Bronchial epithelial cell (primary cell): ENCODE measurements at places on chromosomes 1 and 21. TPM values are rescaled to one million over a fixed set of nuclear protein-coding genes. Genes with fewer than 3 reads are reported as not detected.

Gene CADM3
- total RNA-seq: not detected in 2 replicates

Gene SPRR1B
- 11.8 and 91.5 TPM in 2 replicates for total RNA-seq

Gene CDC42
- 408 and 613 TPM in 2 replicates for total RNA-seq

Gene INSRR
- total RNA-seq: not detected in 2 replicates

Gene SUSD4
- total RNA-seq: 0.79 and 3.1 TPM in 2 replicates

Gene TXLNA
- 54.0 and 62.7 TPM in 2 replicates for total RNA-seq

Gene GUCA2A
- total RNA-seq: not detected in 2 replicates

Gene FYB2
- total RNA-seq: 0.13 TPM in 1 of 2 replicates, not detected in the other

Gene LHX8
- total RNA-seq: not detected in 2 replicates

Gene S100B
- not detected in 2 replicates for total RNA-seq

Gene CFAP126
- total RNA-seq: not detected in 2 replicates

Gene FASLG
- total RNA-seq: not detected in 2 replicates

Gene BMP8B
- 0.90 and 1.3 TPM in 2 replicates for total RNA-seq

Gene TAF1A
- 11.6 and 14.5 TPM in 2 replicates for total RNA-seq

Gene LCE1F
- total RNA-seq: not detected in 2 replicates

Gene GBP3
- total RNA-seq: 3.7 and 16.5 TPM in 2 replicates

Gene WNT2B
- total RNA-seq: 0.53 and 1.9 TPM in 2 replicates

Gene CFHR3
- not detected in 2 replicates for total RNA-seq

Gene TFF3
- total RNA-seq: 0.26 and 0.64 TPM in 2 replicates

Gene GBP6
- 12.4 and 67.2 TPM in 2 replicates for total RNA-seq

Gene TAS1R3
- 0.26 and 0.38 TPM in 2 replicates for total RNA-seq

Gene MRPS15
- total RNA-seq: 64.5 and 81.0 TPM in 2 replicates

Gene SETDB1
- total RNA-seq: 24.0 and 24.7 TPM in 2 replicates

Gene USH2A
- total RNA-seq: under 0.01 TPM in 1 of 2 replicates, not detected in the other

Gene GCSAML
- total RNA-seq: not detected in 2 replicates

Gene INKA2
- total RNA-seq: 4.5 and 6.0 TPM in 2 replicates

Gene C1QTNF12
- total RNA-seq: 1.3 and 2.7 TPM in 2 replicates

Gene PTPN14
- total RNA-seq: 28.4 and 33.0 TPM in 2 replicates

Gene MCOLN3
- 2.4 and 4.6 TPM in 2 replicates for total RNA-seq

Gene TSSK3
- total RNA-seq: 0.26 and 0.64 TPM in 2 replicates

Gene SPATA46
- not detected in 2 replicates for total RNA-seq

Gene ATF3
- total RNA-seq: 19.2 and 31.7 TPM in 2 replicates

Gene TRPM2
- total RNA-seq: under 0.01 TPM in 1 of 2 replicates, not detected in the other

Gene CXADR
- 27.9 and 43.5 TPM in 2 replicates for total RNA-seq

Gene ADCY10
- 0.26 TPM in 2 replicates for total RNA-seq

Gene NBPF4
- not detected in 2 replicates for total RNA-seq

Gene CYP4A22
- total RNA-seq: not detected in 2 replicates

Gene GJB4
- 8.2 and 17.3 TPM in 2 replicates for total RNA-seq

Gene KRTAP19-1
- not detected in 2 replicates for total RNA-seq

Gene KRTAP21-2
- not detected in 2 replicates for total RNA-seq

Gene IRF6
- total RNA-seq: 175 and 226 TPM in 2 replicates

Gene PDE9A
- 1.6 and 1.9 TPM in 2 replicates for total RNA-seq

Gene TNFRSF9
- 0.53 and 6.1 TPM in 2 replicates for total RNA-seq

Gene MSH4
- 0.26 and 0.51 TPM in 2 replicates for total RNA-seq

Gene BRDT
- not detected in 2 replicates for total RNA-seq

Gene C1orf94
- total RNA-seq: not detected in 2 replicates
